ENCODE measurements at places on chromosomes 12 and 14.

DNA sequence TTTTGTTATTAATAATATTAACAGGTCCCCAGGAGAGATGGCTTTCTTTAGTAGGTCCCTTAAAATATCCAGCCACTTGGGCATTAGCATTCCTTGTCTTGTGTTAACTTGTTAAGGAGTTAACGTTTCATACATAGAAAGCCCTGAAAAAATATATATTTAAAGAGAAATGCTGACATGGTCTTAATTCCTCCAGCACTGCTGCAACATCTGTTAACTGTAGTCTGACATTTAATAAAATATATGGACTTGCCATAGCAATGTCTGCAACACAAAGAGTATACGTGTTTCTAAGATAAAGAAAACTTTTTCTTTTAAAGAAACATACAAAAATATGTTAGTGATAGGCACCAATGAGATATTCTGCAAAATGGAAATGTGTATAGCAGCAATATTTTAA, 10.0 kb downstream of the SLC38A4 start:
- no peak for DNase-seq

DNA sequence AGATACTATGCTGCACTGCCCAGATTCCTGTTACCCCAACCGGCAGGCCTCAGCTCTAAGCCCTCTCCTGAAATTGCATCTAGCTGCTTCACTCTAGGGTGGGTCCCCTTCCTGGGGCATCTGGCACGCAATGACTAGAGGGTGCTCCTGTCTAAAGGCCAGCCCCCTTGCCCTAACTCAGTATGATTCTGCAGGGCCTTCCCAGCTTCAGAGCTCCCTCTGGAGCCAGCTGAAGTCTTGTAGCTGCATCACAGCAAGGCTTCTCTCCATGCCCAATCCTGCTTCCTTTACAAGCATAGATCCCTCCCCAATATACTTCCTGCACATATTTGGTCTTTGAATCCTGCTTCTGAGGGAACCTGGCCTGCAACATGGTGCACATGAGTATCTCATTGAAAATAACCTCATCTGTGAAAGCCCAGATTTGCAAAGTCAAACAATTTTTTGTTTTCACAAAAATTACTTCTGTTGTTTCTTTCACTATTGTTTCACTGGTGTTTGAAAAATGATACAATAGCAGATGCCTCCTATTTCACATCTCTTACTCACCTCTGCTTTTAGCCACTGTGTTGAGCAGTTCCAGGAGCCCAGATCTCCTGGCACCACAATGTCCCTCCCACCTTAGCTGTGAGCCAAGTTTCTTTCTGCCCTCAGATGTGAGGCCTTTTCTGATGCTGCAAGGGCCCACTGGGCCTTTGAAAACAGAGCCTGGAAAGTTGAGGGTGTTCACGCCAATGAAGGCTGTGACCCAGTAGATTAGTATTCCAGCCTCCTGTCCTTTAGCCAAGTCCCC, 169.5 kb upstream of the EGLN3 start:
- no peak for DNase-seq

DNA sequence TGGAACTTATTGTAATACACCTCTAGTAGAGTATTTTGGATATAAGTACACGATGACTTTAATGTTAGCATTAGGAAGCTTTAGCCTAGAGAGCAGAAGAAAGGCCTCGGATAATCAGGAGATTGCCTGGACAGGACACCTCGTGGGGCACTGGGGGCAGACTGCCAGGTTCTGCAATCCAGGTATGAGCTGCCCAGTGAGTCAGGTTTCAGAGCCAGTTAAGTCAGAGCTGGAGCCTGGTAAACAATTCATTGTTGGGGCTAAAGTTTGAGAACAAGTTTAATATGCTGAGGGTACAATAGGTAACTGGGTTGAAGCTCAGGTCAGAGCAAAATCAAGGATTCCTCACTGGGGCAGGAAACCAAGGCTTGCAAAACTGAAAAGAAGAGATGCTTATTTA, 107.4 kb downstream of the RERGL start:
- DNase-seq: no peak

DNA sequence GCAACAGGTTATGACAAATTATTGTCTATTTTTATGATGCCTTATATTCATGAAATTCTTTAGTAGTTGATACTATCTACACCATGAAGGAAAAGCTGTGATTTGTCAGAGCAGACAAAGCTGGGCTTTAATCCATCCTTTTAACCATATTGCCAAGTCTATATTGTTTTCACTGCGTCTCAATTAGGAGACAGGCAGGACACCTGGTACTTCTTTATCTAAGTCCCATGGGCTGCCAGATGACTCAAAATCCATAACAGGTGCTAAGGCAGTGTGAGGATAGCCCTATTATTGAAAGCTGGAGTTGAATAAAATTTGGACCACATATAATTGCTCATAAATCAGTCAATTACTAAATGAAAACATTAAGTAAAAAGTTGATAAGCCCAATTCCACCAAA, 22.6 kb downstream of the INSM2 start:
- no peak for DNase-seq

GRCh38 chr12:24822121-24822899, 126.6 kb downstream of the BCAT1 start:
- DNase-seq: peak; percentile 82

DNA sequence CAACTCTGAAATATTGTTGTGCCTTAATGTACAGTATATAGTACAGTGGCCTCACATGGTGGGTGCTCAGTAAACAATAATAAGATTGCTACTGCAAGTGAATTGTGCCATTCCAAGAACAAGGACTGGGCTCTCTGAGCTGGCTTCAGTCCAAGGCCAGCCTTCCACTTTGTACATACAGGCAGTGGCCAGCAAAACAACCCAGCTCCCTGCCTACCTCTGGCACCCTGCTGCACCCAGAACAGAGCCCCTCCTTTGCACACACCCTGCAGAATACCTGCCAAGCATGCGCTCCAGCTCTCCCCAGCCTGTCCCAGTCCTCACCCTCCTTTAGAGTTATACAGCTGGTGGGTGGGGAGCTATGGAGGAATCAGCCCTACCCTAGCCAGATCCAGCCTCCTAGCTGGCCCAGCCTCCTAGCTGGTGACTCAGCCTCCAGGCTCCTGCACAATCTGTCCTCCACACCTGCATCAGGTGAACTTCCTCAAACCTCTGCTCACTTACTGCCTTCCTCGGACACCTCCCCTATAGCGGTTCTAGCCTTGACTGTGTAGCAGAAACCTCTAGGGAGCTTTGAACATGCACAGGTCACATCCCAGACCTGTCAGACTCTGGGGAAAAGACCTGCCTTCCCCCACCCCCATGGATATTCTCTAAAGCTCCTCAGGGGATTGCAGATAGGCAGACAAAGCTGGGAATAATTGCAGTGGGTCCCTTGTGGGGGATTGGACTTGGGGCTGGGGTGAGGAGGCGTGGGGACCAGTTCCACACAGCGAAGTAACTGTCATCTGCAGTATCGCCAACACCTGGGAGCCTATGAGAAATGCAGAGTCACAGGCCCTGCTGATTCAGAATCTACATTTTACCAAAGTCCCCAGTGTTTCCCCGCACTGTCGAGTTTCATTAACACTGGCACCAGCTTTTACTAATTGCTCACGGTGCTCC, 17.9 kb downstream of the ZDHHC22 start:
- DNase-seq: no peak

DNA sequence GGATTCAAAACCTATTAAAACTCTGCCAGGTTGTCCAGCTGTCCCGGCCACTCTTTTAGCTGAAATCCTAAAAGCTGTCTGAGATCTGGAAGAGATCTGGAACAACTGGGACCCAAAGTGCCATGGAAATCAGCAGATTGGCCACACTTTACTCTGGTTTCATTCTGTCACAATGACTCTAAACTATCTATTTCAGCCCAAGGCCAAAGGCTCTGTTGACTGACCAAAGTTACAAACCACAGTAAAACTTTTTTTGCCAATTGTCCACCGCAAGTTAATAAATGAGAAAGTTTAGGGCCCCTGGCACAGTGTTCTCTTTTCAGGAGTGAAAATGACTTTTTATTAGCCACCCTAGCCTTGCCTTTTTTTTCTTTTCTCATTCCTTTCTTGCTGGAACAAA, 113.4 kb upstream of the CPM start:
- DNase-seq: no peak

DNA sequence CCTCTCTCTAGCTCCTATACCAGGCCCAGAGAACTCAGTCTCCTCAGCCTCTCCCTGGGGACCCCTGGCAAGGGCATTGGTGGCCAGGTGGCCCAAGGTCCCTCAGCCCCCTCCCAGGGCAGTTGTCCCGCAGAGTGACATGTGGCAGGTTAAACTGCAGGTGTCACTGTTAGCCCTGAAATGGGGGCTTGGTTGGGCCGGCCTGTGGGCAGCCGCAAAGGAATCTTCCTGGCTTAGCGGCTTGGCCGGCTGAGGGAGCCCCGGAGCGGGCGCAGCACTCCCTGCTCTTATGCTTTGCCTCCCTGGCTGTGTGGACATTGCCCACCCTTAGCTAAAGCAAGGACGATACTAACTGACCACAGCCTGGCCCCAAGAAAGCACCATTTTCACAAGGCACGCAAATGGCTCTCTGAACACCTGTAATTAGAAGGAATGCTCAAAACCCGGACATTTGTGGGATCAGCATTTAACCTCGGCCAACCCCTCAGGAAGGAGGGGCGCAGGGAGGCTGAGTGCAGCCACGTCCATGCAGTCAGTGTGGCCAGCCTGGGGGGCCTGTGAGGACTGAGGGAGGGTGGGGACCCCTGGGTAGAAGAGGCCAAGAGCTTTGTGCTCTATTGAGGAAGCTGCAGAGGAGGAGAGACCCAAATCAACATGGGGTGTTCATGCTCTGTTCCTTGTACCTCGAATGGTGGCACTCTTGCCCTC, 82.2 kb downstream of the PAPOLA start:
- no peak for DNase-seq

GRCh38 chr14:61588419-61588901, 106.9 kb upstream of the HIF1A start:
- DNase-seq: no peak

DNA sequence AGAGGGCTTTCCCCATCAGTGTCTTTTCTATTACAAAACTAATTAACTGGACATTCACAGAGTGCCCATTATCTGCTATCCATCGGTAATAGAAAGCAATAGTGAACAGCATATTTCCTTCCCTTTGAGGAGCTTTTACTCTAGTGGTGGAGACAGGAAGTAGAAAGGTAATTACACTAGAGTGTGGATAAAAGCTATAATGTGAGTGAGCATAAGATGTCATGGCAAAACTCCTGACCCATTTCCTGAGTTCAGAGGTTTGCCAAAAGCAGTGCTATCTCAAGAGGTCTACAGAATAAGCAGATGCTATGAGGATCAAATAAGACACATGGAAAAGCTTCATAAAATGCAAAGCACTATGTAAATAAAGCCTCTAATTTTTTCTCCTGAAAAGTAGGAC, 24.0 kb downstream of the TIMELESS start:
- no peak for DNase-seq

GRCh38 chr14:22887990-22888378, 5.0 kb downstream of the REM2 start:
- no peak for DNase-seq

DNA sequence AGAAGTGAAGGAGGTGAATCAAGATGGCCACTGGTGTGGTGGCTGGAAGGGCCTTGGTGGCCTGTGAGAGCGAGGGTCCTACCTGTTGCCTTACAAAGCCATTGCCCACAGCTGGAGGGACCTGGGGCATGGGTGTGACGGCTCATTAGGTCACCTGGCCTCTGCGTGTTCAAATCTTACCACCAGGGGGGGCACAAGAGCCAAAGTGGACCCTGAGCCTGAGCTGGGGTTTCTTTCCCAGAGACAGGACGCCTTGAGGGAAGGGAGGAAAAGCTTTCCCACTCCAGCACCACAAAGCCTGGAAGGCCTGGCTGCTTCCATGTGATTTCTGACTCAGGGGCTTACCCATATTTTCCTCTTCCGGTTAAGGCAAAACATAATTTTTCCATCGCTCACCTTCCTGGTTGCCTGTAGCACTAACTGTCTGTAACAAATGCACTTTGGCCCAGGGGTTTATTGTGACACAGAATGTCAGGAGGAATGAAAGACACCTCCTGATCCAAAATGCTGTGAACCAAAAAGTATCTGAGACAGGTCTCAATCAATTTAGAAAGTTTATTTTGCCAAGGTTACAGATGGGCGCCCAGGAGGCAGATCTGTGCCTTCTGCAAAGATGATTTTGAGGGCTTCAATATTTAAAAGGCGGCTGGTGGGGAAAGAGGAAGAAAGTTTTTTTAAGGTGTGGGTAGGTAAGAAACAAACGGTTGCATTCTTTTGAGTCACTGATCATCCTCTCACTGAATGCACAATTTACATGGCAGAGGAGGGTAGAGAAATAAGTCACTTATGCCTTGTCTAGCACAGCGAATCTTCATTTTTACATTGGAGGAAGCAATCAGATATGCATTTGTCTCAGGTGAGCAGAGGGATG, 4.3 kb upstream of the CD9 start:
- DNase-seq: peak; percentile 86

GRCh38 chr12:1457901-1458300, 136.5 kb downstream of the FBXL14 start:
- DNase-seq: peak; percentile 86

GRCh38 chr12:59677857-59678256, 82.0 kb downstream of the SLC16A7 start:
- no peak for DNase-seq

DNA sequence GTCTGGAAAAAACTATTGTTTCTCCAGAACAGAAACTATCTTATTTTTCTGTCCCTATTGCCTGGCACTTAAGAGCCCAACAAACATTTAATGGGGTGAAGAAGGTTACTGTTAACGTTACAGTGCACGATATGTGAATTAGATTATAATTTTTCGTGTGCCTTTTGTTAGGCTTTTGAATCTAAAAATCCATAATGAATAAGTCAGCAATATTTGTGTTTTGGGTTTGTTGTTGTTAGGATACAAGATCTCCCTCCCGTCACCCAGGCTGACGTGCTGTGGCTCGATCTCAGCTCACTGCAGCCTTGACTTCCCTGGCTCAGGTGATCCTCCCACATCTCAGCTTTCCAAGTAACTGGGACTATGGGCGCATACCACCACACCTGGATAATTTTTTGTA, 7.9 kb downstream of the METAP2 start:
- no peak for DNase-seq

GRCh38 chr14:74635847-74636246, 23.8 kb upstream of the LTBP2 start:
- no peak for DNase-seq

DNA sequence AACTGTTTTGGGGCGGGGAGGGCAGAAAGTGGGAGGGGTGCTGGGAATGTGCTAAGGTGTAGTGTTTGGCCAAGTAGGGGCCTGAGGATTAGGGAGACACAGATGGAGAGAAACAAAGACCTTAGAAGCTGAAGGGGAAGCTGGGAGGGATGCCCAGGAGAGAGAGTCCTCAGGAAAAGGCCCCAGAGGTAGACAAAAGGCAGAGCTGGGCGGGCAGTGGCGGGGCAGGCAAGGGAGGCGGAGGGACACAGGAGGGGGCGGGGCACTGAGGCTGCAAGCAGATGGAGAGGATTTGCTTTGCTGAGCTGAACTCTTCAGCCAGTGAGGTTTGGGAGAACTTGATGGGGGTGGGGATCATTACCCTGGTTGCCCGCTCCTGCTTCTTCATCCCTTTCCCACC, 2.8 kb downstream of the PTMS start:
- DNase-seq: peak; percentile 42

GRCh38 chr14:78902010-78902623, 731.9 kb downstream of the NRXN3 start:
- peak; percentile 46 for DNase-seq
